ENCODE measurements at places on chromosomes 5 and 9. TPM values are rescaled to one million over a fixed set of nuclear protein-coding genes. Genes with fewer than 3 reads are reported as not detected.

Gene WNT8A
- polyA plus RNA-seq: not detected

Gene FAM221B
- polyA plus RNA-seq: not detected

GRCh38 chr5:141388661-141389060 lies 1.2 kb downstream of the PCDHGB4 start:
- no peak for DNase-seq
- H3K4me3 ChIP-seq: no peak overlapping the region
- H3K27ac ChIP-seq: no peak overlapping the region
- H3K36me3 ChIP-seq: peaks cover 19% of the 10 kb centered on the region

Gene ACOT12
- polyA plus RNA-seq: not detected

DNA sequence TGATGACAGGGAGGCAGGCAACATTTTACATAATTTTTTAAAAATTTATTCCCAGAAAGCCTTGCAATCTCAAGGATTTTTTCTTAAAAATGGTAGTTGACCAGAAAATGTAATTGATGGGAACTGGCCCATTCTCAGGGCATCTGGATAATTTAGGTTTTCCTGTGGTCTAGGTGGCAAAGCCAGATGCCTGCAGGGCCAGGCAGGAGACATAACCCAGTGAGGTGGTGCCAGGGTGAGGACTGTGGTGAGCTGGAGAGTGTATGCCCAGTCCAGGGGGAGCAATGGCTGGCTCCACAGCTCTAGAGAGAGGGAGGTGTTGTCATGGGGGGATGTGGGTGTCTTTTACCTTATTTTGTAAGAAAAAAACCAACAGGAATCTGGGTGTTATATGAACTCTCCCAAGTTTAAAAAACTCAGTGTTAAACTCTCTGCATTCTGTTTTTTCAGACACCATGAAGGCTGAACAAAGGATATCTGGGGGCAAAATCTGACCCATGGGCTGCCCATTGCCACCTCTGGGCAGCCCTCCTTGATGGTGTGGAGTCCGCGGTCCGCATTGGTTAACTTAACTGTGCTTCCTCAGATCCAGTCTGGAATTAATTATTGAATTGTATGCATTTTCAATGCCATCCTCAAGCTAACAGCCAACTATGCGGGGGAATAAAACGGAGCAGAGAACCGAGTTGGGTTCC lies 43.9 kb downstream of the BOD1 start:
- H3K4me3 ChIP-seq: no peak overlapping the region
- H3K27me3 ChIP-seq: no peaks in the 10 kb centered on the region
- no peaks in the 10 kb centered on the region for H3K36me3 ChIP-seq
- DNase-seq: no peak

DNA sequence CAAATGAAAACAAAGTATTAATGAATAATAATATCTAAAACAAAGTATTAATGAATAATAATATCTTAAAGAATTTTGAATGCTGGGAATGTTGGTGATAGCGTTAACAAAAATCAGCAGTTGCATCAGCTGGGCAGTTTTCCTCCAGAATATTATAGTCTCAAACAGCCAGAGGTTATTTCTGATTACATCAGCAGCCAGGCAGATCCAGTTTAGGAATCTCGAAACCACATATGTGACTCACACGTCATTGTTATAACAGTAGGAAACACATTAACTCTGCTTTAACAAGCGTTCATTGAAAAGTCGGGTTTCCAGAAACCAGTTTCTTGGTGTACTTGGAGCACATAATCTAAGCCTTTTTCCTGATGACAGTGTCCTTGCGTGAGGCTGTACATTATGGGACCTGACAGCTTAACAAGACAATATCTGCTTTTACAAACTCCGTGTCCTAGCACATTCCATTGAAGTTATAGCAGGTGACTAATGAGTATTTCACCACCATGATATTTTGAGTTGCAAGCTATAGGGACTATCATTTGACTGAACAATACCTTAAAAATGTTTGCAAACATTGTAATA lies 559.5 kb upstream of the KLF4 start:
- no peak overlapping the region for H3K4me3 ChIP-seq
- peak overlapping the region; percentile 21 for H3K27ac ChIP-seq
- DNase-seq: peak; percentile 97
- H3K4me1 ChIP-seq: peaks cover 25% of the 10 kb centered on the region
- H3K27me3 ChIP-seq: no peaks in the 10 kb centered on the region

Gene ORM2
- not detected for polyA plus RNA-seq

Gene FOXD4L6
- not detected for polyA plus RNA-seq

DNA sequence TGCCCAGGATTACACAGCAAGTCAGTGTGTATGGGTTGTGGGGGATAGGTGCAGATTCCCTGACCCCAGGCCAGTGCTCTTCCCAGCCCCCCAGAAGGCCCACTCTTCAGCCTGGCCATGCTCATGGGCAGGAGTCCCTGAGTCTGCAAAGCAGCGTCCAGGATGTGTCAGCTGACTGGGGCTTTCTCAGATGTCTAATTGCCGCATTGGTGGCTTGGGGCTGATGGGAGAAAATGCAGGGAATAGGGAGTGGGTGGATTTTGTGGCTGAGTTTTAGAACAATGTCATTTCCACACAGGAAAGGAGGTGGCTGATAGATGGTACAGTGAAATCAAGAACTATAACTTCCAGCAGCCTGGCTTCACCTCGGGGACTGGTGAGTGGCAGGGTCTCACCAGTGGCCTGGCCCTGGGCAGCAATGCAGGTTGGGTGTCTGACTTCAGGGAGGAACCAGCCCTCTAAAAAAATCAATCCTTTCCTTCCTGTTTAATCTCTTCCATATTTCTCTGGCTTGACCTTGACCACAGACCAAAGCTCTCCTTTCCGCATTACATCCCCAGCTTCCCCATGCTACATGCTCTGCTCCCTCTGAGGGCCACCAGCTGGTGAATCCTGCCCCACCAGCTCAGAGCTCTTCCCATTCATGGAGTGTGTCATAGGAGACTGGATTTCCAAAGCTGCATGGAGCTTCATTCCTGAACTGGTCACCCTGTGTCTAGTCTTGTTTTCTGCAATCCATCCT lies 14.2 kb downstream of the GLIPR2 start:
- no peak overlapping the region for H3K4me3 ChIP-seq
- H3K36me3 ChIP-seq: peaks cover 42% of the 10 kb centered on the region
- no peaks in the 10 kb centered on the region for H3K27me3 ChIP-seq
- no peak overlapping the region for H3K27ac ChIP-seq

DNA sequence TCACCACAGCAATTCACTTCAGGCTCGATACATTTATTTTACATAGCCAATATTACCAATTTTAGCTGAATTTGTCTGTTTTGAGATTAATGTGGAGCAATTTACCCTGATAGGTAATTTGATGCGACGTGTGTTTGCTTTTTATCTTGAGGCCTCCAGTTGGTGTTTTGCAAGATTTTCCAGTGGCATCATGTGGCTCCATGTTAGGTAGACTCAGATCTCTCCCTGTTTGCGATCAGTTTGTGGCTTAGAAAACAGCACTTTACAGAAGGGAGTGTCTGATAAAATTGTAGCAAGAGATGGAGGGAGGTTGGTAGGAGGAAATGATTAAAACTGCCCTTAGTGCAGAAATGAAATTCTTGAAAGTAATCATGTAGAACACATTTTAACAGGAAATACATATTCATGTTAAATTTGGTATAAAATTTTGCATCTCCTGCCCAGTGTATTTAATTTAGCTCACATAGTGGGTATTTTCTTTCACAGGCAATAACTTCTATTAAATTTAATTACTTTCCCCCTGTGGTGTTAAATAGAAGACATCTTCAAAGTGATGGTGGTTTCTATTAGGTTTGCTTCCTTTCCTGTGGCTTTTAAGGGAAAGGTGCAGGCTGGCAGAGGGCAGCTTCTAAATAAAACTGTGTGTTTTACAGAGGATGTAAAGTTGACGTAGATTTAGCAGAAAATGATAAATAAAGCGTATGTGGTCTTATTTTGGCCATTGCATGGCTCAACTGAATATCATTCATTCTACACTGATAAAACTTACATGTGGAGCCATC lies 135.8 kb downstream of the KDM4C start:
- no peaks in the 10 kb centered on the region for H3K27me3 ChIP-seq
- H3K36me3 ChIP-seq: no peaks in the 10 kb centered on the region
- H3K27ac ChIP-seq: no peak overlapping the region
- no peak overlapping the region for H3K4me3 ChIP-seq
- DNase-seq: no peak

DNA sequence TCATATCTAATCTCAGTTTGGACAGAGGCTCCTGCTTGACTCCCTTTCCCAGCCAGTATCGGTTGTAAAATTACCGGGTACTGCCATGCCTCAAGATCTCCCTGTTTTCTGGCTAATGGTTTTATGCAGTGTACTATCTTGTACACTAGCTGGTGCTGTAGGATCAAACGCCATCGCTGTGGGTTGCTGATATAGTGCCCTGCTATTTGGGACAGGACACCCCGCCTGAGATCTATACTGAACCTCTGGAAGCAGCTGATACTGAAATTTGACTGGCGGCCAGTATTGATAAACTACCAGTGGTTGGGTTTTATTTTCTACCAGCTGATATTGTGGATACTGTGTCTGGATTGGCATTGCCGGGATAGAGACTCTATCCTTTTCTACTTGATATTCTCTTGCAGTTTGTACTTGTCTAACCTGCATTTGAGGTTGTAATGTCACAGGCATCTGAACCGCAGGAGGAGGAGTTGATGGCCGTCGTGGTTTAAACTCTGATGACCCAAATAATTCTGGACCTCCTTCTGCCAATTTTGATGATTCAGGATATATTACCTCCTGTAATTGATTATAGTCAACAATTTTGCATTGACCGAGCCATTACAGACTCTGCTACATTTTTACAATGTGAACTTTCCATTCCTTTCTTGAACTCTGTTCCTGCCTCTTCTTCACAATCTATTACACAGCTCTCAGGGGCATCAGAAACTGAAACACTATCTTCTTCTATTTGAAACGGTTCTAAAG lies 112.5 kb upstream of the LARP1 start:
- no peak overlapping the region for H3K4me3 ChIP-seq
- peaks cover 5% of the 10 kb centered on the region for H3K27me3 ChIP-seq
- no peaks in the 10 kb centered on the region for H3K36me3 ChIP-seq

DNA sequence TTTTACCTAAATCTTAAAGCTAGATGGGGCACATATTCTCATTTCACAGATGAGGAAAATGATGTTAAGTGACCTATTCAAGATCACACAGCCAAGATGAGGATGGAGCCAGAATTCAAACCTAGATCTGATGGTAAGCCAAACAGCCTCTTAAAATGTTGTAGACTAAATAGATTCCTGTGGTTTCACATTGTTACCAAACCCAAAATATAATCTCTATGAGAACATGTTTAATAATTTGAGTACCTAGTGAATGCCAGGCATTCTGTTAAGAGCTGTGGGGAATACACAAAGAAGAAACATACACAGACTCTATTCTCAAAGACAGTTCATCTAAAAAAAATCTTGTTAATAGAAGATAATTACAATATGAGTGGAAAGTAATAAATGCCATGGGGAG lies 25.2 kb downstream of the HOMER1 start:
- peak; percentile 54 for DNase-seq
- H3K36me3 ChIP-seq: no peaks in the 10 kb centered on the region
- no peak overlapping the region for H3K4me3 ChIP-seq
- no peak overlapping the region for H3K27ac ChIP-seq
- H3K27me3 ChIP-seq: no peaks in the 10 kb centered on the region
- peaks cover 4% of the 10 kb centered on the region for H3K4me1 ChIP-seq

All from IMR-90 (cell line).